Stimulated activated CD8-positive, alpha-beta memory T cell treated with anti-CD3 and anti-CD28 coated beads, Interleukin-12 subunit alpha, Interleukin-12 subunit beta, amount 100 ng/mL, for 1 hour (primary cell): ENCODE measurements at places on chromosomes 3 and 15.

DNA sequence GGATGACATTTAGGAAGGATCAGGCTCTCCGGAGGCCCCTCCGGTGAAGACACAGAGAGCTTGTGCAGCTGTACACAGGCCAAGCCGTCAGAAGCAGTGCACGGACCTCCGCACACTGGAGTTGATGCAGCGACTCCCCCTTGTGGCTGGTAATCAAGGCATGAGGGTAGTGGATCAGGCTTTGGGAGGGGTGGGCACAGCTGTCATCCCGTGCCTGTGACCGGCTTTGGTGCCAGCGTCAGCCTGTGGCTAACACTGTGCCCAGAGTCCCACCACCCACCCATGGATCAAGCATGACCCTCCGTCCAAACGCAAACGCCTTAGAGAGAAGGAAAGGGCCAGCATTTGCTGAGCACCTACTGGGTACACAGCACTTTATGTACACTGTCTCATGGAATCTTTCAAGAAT lies 8.2 kb upstream of the GRIP2 start:
- DNase-seq: no peak

DNA sequence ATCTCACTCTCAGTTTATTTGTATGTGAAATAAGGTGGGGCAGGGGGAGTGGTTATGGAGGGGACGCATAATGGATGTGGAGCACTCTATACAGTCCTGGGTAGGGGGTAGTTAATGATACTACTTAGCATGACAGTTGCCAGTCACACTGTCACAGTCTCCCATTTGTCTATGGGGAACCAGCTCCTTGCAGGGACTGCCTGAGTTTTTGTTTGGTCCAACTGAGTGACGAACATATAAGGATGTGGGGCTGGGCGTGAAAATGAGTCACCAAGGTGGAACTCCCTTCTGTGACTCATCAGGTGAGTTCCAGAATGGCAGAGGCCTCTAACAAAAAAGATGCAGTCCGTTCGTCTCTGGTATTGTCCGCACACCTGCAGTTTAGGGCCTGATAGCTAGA lies 235.3 kb upstream of the ST8SIA2 start:
- DNase-seq: no peak

GRCh38 chr15:64582202-64582601 lies 121.8 kb downstream of the ZNF609 start:
- DNase-seq: no peak

DNA sequence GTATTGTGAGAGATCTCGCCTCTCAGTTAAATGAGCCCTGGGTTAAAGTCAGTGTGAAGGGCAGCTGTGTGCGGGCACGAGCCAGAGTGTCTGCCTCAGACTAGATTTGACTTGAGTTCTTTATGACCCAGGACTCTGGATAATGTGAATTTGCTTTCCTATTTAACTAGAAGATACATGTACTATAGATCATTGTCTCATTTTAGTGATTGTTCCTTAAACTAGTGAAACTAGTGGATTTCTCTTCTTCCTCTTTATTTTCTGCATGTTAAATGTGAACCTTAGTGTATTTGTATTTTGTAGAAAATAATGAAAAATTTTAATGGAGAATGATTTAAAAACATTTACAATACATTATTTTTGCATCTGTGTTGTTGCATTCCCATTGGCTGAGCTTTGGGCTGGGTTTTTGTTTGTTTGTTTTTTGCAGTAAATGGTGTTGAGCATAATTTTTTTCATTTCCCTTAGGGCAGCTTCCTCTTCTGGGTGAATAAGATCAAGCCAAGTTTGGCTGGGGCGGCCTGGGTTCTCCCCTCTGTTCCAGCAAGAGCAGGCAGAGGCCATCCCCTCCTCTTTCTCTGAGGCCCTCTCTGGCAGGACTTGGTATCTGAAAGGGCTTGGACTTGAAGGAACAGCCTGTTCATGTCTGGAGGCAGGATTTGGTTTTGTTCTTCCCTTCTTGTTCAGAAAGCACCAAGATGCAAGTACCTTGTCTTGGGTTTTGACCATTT lies 15.0 kb downstream of the GCSAM start:
- no peak for DNase-seq

DNA sequence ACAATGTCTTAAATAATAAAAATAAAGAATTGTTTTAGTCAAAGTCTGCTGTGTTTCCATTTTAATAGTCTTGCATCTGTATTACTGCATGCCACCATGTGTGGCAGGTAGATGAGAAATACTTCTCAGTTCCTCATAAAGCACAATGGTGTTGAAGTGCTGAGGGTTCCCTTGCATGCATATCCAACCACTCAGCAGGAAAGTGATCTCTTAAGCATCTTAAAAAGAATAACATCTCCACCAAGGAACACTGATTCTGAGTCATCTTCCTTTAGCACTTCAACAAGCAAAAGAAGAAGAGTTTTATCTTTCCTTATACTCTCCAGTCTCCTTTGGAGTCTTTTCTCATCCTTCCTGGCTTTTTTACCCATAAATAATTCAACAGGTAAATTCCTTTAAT lies 602.0 kb downstream of the TBL1XR1 start:
- no peak for DNase-seq

DNA sequence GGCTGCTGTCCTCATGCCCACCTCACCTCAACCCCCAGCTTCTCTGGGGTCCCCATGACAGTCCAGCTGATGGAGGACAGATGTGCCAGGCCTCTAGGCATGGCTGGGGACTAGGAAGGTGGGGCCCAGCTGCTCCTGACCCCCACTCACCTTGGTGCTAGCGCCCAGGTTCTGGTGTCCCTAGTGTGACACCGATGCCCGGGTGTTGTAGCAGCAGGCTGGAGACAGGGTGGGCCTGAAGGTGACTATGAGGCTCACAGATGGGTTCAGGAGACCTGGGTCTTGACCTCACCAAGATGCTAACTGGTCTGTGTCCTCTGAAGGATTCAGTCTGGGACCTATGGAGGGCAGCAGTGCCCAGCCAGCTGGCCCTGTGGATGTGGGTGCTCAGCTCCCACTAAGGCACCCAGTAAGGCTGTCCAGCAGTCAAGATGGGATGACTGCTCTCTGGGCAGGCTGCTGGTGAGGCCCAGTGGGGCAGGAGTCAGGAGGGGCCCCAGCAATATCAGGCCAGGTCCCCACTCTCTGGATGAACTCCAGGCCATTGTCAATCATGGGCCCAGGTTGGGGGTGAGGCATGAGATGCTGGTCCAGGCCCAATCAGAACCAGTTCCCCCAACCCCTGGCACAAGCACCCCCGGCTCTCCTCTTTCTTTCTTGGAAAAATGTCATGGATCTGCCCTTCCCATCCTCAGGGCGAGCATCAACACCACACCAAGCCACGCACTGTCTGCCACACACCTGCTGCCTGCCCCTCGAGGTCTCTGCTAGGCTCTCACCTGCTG lies 33.0 kb downstream of the ALDH1L1 start:
- DNase-seq: no peak

DNA sequence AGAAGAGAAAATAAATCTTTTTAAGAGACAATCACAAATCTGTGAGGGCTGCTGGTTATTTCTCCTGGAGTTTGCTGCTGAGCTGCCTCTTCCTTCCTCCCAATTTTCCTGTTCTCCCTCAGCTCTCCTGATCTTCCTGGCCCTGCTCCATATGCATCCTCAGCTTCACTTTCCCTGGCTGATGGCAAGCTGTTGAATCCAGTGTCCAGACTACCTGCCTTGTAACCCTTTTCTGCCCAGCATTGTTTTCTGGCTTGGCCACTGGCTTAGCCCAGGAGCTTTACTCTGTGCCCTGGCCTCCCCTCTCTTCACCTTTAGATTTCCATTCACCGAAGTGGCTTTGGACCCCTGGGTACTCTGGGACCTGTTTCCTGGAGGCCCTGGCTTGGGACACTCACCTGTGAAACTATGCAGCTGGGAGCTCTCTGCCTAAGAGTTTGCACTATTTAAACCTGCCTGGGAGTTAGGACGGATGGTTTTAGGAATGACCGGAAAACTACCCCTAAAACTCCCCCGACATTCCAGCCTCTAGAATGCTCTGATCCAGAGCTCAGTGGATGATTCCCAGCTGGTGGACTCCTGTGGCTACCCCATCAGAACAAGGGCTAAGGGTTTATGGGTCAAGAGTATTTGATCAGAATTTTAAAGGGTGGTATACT lies 90.0 kb downstream of the RBPMS2 start:
- no peak for DNase-seq

DNA sequence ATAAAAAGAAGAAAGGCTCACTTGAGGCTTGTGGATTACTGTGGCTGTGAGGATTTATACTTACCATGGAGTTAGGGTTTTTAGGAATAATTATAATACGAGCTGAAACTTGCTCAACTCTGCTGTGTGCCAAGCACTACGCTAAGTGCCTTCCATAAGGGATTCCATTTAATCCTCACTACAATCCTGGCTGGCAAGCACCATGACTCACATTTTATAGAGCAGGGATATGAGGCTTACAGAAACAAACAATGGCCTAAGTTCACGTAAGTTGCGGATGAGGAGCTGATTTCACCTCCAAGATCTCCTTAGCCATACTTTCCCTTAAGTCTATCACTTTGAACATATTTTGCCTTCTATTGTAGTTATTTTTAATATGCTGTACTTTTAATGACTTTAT lies 43.9 kb upstream of the ARL8B start:
- DNase-seq: no peak

DNA sequence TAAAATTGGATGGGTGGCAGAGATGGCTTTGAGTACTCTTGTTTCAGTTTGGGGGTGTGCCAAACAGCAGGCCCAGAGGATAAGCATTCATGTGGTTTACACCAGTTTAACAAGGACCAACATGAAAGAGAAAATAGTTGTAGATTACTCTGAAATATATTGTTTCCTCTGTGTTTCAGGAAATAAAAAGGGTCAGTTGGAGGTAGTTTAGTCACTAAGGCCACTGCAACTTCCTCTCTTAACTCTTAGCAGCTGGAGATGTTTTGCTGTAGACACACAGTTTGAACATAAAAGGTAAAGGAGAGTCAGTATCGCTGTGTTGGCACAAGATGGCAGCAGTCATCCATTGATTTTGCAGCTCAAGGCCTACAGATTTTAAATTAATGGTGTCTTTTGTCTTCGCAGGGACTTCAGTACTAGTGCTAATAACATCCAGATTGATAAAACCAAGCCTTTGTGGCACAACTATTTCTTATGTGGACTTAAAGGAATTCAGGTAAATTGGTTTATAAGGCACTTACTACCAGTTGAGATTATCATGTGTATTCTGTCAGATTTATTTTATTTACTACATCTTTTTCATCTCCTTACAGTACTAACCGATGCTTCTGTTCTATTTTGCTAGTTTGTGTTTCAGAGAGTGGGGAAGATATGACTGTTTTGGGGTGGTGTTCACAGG lies 65.5 kb downstream of the GALK2 start:
- peak; percentile 23 for DNase-seq

- DNase-seq: no peak
Measured at GRCh38 chr3:134864636-134865035, 69.6 kb downstream of the EPHB1 start.

DNA sequence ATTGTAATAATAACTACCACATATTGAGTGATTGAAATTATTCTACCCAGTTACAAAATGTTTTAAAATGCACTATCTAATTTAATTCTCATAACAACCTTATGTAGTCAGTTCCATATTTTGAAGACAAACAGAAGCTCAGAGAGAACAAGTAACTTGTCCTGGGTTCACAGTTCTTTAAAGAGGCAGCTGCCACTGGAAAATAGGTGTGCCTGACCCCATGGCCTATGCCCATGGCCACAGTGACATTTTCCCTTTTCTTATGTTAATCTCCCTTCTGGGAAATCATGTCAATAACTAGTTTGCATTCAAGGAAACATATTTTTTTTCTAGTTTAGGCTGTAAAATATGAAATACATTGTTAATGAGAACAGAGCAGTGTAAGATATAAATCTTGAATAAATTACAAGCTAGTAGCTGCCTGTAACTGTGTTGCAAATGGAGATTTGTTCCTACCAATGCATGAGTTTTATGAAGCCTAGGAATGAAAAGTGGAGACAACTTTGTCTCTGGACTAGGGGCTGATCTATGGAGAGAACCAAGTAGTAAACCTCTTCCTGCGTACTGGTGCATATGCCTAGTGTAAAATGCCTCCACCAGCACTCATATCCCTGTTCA lies 1018.0 kb downstream of the NTRK3 start:
- no peak for DNase-seq

DNA sequence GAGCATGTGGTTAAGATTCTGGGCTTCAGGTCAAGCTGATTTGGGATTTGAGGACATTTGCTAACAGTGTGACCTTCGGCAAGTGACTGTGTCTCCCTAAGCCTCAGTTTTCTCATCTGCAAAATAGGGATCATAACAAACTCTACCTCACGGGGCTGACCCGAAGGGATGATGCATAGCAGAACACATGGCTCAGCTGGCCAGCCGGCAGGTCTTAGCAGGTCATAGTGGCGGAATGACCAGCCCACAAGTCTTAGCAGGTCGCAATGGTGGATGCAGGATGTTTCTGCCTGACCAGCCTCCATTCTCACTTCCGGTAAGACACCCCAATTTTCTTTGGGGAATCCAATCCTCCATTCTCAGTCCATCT lies 63.3 kb downstream of the IQSEC1 start:
- no peak for DNase-seq

- no peak for DNase-seq
Measured at GRCh38 chr3:66449411-66449974, 51.3 kb downstream of the LRIG1 start.

GRCh38 chr15:100026041-100026440 lies 292.8 kb upstream of the LYSMD4 start:
- DNase-seq: no peak

- DNase-seq: no peak
Measured at GRCh38 chr3:156665291-156665690, 9.1 kb upstream of the TIPARP start.

GRCh38 chr3:148233403-148233802 lies 464.3 kb upstream of the AGTR1 start:
- DNase-seq: no peak

DNA sequence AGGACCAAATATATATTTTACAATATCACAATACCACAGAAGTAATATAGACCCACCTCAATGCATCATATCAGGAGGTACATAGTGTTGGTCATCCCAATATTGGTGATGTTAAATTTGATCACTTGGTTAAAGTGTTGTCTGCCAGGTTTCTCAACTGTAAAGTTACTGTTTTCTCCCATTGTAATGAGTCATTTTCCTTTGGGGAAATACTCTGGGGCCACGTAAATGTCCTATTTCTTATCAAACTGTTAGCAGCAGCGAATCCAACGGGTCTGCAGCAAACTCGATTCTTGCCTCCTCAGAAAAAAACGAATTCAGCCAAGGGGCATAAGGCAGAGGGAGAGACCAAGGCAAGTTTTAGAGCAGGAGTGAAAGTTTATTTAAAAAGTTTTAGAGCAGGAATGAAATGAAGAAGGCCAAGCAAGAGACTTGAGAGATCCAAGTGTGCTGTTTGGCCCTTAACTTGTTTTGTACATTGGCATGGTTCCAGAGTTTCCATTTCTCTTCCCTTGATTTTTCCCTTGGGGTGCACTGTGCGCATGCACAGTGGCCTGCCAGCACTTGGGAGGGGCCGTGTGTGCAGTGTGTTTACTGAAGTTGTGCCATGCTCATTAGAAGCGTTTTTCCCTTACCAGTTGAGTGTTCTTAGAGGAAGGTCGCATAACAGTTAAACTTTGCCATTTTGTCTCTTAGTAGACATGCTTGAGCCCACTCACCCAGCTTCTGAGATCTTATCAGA lies 512.5 kb downstream of the AGBL1 start:
- DNase-seq: no peak
